COR-L47 (cell line): ENCODE measurements at places on chromosomes 7 and 10.

- DNase-seq: no peak
Measured at GRCh38 chr7:25116621-25117020, 8.4 kb downstream of the CYCS start.

GRCh38 chr7:154777023-154777422 lies 225.9 kb downstream of the PAXIP1 start:
- DNase-seq: no peak

- no peak for DNase-seq
Measured at GRCh38 chr10:128326251-128326650, 200.0 kb upstream of the MKI67 start.

DNA sequence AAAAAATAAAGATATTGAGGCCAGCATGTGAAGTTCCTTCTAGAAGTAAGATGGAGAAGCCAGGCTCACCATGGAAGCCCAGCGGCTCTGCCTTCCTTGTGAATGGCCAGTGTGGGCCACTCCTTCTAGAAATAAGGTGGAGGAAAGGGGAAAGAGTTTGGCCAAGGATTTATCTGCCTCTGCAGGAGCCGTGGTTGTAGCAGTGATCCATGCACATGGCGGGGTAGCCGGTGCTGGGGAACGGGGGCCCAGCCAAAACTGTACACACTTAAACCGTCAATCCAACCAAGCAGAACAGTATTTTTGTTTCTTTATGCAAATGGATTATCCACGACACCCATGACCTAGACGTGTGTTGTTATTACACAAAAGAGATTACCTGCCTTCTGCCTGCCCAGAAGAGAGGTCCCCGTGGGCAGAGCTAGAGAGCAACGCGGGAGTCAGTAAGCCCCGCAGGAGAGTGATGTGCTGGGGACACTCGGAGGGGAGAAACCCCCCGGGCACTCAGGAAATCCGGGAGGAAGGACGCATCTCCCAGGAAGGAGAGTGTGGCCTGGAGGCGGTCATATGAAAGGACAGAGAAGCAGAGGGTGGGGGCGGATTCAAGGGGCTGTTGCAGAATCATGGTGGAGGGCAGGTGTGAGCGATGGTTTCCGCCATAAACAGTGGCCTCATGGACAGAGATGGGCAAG lies 218.4 kb upstream of the PPP2R2D start:
- DNase-seq: no peak

- DNase-seq: no peak
Measured at GRCh38 chr10:128713874-128714570, 587.8 kb upstream of the MKI67 start.

DNA sequence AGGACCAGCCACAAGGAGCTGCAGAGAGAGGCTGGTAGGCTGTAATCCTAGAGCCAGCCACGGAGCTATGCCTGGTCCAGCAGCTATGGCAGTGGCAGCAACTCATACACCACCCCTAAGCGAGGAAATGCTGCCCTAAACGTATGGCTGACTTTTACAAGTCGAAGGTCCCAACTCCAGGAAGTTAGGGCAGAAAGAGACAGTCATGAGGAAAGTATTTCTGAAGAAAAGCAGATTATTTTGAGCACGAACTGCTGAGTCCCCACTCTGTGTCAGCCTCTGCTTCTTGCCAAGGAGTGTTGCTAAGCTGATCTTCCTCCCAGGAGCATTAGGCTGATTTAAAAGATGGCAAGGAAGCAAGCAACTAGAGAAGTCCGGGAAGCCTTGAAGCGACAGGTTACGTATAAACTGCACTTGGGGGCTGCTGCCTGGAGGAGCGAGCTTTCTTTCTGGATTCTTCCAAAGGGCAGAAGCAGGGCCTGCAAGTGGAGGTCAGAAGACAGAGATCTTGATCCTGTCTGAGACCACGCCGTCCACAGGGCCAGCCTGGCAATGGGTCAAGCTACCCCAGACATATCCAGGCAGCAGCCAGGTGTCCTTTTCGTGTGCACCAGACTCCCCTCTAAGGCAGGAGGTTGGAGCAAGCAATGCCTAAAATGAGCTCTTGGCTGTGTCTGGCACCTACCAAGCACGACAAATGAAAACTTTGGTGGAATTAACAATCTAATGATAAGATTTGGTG lies 39.4 kb downstream of the PLXNA4 start:
- DNase-seq: no peak

- DNase-seq: peak; percentile 55
Measured at GRCh38 chr7:28573651-28574301, 161.5 kb downstream of the CREB5 start.

- DNase-seq: no peak
Measured at GRCh38 chr7:73888959-73889358, 28.0 kb downstream of the TMEM270 start.

- DNase-seq: no peak
Measured at GRCh38 chr10:92278996-92279696, 11.7 kb downstream of the CPEB3 start.

GRCh38 chr10:129048513-129048912 lies 418.5 kb upstream of the MGMT start:
- no peak for DNase-seq

GRCh38 chr10:110811791-110812581 lies 59.7 kb upstream of the PDCD4 start:
- DNase-seq: no peak

GRCh38 chr10:79196470-79197461 lies 128.0 kb downstream of the ZMIZ1 start:
- DNase-seq: peak; percentile 20

DNA sequence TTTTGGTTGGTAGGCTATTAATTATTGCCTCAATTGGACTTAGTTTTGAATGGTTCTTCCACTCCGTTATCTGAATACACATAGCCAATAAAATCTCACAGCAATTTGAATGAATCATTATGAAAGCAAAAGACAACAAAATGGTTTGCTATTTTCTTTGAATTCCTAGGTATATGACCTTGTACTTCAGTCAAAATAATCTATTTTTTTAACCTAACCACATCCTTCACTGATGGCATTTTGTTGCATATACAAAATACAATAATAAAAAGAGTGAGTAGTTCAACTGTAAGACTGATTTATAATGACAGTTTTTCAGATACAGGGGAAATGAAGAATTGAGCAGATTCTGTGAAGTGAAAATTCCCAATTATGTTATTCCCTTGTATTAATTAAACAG lies 433.1 kb downstream of the HTR7 start:
- DNase-seq: no peak

DNA sequence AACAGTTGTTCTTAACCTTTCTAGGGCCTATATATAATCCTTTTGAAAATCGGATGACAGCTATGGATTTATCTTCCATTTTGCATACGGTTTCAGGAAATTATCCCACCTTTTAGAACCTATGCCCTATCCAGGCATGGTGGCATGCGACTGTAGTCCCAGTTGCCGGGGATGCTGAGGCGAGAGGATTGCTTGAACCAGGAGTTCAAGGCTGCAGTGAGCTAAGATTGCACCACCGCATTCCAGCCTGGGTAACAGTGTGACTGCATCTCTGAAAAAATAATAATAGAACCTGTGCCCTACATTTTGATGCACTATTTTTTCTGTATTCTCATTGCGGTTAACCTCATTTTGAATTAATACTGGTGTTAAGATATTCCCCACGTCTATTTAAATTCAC lies 11.6 kb downstream of the CCAR1 start:
- DNase-seq: no peak

DNA sequence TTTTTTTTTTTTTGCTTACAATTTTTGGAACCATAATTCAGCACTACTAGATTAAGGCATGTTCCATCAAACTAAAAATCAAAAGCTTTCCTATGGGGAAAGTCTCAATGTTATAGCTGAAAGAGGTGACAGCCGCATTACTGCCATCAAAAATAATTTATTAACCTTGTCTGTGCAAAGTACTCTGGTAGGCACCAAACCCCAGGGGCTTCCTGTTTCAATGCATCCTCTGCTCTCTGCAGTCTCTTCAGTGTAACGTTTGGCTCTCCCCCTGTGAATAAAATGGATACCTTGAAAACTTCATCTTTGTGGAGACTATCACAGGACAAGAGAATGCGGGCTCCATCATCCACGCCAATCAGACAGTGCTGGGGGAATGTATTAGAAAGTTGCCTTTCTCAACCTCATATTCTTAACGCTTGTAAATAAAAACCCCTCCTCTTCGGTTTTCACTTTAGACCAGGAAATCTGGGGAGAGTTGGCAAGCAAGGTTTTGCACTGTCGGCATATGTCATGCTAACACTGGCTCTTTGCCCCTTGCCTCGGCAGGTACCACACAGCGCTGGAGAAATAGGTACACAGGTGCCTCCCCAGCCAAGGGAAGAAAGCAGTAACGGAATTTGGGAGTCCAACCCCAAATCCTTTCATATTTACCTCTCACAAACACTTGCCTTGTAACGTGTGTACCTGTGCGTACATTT lies 1.6 kb upstream of the NRG3 start:
- DNase-seq: no peak

DNA sequence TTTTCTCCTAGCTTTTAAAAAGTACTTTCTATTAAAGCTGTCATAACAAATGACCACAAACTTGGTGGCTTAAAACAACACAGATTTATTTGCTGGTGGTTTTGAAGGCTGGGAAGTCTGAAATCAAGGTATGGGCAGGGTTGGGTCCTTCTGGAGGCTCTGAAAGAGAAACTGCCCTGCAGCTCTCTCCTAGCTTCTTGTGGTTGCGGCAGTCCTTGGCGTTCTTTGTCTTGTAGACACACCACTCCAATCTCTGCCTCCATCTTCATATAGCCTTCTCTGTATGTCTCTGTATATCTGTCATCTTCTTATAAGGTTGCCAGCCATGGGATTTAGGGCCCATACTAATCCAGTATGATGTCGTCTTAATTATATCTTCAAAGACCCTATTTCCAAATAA lies 79.4 kb upstream of the PRR15 start:
- no peak for DNase-seq

DNA sequence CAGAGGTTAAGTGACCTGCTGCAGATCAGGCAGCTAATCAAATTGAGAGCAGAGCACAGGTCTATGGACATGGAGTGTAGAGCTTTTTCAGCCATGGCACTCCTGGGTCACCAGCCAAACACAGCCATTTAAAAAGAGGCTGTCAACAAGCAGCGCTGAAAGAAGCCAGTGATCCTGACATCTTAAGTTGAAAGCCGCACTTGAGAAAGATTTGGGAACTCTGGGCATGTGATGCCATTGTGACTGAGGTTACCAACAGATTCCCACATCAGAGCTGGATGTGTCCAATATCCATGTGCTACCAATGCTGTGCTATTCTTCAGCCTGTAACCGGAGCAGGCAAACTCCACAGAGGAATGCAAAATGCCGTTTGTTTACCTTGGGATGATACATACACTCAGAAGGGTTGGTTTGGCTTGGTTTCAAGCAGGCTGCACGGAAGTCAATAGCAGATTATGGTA lies 56.2 kb upstream of the ABLIM1 start:
- no peak for DNase-seq

DNA sequence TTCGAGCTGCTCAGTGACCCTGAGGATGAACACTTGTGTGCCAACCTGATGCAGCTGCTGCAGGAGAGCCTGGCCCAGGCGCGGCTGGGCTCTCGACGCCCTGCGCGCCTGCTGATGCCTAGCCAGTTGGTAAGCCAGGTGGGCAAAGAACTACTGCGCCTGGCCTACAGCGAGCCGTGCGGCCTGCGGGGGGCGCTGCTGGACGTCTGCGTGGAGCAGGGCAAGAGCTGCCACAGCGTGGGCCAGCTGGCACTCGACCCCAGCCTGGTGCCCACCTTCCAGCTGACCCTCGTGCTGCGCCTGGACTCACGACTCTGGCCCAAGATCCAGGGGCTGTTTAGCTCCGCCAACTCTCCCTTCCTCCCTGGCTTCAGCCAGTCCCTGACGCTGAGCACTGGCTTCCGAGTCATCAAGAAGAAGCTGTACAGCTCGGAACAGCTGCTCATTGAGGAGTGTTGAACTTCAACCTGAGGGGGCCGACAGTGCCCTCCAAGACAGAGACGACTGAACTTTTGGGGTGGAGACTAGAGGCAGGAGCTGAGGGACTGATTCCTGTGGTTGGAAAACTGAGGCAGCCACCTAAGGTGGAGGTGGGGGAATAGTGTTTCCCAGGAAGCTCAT lies 1.1 kb downstream of the DDIT4 start:
- DNase-seq: peak; percentile 11

- no peak for DNase-seq
Measured at GRCh38 chr7:28580665-28581064, 168.3 kb downstream of the CREB5 start.

DNA sequence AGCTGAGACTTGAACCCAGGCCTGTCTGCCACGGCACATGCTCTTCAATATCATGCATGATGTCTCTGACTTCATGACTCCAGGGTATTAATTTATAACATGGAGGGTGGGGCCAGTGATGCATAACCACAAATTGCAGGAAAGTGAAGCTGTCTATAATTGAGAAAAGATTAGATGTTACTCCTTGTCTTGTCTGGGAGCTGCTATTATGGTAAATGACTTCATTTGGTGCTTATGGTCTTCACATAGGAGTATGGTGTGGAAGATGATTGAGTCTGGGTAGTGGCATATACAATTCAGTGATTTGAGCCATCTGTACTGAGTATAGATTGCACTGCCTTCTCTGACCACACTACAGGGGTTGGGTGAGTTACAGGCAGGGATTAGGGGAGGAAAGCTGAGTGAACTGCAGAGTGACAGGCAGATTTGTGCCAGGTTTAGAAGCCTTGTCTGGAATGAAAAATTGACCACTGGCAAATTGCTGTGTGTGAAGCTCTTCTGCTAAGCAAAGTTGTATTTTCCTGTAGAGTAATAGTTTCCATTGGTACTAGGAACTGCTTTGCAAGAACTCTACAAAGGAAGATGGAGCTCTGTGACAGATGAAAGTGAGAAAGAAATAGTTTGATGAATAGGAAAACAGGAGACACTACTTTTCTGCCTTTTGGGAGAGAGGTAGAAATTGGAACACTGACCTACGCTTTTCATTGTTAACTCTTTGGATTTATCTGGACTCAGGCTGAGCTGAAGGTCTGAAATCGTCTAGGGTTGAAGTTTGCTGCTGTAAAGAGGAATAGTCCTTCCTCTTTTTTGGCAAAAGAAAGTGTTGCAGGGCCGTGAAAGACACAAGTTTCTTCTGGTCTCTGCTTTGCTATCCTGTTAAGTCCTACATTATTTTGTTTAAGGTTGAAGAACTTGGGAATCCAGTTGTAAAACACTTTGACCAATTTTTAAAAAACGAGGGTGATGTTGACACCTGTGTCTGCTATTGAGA lies 2.7 kb downstream of the SND1 start:
- no peak for DNase-seq

- no peak for DNase-seq
Measured at GRCh38 chr7:47893721-47894365, 54.4 kb downstream of the PKD1L1 start.

DNA sequence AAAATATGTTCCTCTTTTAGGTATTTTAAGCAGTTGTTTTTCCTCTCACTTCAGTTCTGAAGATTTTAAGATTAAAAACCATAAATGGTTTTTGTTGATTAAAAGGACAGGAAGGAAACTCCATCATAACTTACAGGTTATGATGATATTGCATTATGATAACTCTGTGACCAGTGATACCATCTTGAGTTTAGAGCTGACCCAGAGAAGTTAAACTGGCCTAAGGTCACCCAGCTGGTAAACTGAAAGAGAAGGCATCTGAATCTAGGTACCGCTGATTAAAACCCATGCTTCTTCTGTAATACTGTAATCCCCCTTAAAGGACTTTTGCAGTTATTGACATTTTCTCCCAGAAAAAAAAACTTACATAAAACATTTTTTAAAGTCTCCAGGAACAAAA lies 29.6 kb downstream of the LOXL4 start:
- no peak for DNase-seq

GRCh38 chr7:150307129-150307528 lies 16.0 kb upstream of the LRRC61 start:
- no peak for DNase-seq
